ENCODE measurements at places on chromosomes 11 and 22.

DNA sequence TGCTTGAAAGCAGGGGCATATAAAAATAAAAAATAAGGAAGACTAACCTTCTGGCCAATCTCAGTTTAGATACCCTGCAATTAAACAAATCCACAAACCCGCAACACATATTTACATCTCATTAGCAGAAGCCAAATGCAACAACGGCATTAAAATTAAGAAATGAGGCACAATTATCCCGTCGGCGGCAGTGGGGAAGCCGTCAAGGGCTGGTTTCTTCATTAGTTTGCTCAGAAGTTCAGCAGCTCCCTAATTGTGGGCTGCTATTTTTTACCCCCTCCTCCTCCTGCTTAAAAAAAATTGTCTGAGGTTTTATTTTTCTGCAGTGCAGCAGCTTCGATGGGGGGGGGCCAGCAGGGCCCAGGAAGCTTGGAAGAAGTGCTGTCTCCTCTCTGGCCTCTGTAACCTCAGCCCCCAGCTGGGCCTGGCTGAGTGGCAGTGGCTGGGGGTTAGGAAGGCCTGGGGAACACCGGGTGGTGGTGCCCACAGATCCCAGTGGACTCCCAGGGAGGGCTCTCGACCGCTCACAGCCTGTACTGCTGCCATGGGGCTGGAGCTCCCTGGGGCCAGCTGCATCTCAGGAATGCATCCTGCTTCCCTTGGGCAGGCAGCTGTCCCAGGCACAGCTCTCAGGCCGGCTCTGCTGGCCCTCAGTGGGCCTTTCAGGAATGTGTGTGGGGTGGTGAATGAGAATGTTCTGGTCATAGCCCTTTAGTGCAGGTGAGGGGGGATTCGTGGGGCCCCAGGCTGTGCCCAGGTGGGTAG lies 148.7 kb upstream of the B3GAT1 start:
- DNase-seq = no peak

DNA sequence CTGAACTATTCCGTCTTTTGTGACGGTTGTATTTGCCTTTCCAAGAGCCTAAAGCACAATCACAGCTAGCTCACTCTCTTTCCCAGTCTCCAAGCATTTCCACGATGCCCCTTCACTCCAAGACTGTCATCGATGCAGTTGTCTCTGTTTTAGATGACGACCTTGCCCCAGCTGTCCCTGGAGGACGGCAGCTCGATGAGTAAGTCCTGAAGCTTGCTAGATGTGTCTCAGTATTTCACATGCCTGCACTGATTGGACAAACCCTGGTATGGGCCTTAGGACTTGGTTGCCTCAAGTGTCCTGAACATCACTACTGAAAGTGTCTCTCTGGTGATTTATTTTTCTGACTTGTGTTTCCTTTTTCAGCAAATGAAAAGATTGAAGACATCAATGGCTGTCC lies 129.9 kb downstream of the NAV2 start:
- DNase-seq = no peak

GRCh38 chr11:6733326-6734275 lies 38.2 kb downstream of the OR2AG2 start:
- DNase-seq = no peak

DNA sequence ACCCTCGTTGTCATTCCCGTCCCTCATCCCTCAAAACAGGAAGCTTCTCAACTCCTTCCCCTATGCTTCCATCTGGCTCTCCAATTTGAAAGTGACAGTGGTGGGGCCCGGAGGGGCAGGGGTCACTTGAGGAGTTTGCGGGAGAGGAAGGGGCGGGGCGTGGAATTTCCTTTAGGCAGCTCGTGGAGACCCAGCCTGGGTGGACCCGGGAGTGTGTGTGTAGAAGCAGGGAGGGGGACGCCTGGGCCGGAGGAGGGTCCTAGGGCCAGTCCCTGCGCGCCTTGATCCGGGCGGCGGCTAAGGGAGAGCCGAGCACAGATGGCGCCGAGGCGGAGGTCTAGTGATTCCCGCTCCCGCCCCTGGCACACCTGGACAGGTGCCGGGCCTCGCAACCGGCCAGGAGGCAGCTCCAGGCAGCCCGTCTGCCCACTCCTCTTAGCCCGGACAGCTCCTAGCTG lies 7.8 kb upstream of the PAX6 start:
- no peak for DNase-seq

DNA sequence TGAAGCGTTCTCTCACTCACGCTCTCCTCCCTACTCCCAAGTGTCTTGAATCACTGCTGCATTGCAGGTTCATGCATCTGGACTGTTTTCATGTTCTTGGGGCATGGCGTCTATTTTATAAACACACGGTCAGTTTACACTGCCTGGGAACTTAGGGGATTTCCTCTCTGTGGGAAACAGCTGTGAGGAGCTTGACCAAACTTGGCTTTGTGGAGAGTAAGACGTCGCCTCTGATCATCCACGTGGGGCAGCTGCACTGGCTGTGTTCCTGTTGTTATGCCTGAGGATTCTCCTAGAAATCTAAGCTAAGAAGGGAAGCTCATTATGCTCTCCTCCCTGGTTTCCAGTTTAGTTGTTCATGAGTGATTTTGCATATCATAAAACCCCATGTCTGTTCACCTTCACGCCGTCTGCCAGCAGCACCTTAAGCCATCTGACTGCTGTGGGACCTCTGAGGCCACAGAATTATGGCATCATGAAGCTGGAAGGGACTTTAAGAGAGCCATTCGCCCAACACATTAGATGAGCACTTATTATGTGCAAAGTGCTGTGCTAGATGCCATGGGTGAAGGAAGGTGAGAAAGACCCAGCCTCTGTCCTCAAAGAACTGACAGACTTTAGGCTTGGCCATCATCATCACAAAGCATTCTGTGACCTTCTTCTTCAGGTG lies 38.8 kb upstream of the POU2AF1 start:
- peak; percentile 18 for DNase-seq

DNA sequence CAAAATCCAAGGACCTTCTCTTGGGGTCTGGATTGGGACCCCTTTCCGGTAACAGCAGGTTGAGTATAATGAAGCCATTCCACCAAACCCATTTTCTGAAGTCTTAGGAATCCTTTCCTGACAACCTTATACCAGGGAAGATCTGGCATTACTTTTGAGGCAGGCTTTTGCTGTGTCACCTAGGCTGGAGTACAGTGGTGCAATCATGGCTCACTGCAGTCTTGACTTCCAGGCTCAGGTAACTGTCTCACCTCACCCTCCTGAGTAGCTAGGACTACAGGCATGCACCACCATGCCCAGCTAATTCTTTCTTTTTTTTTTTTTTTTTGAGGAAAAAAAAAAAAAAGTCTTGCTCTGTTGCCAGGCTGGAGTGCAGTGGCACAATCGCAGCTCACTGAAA lies 55.8 kb upstream of the TREH start:
- DNase-seq = no peak

GRCh38 chr11:108370990-108371389 lies 96.3 kb downstream of the C11orf65 start:
- no peak for DNase-seq

DNA sequence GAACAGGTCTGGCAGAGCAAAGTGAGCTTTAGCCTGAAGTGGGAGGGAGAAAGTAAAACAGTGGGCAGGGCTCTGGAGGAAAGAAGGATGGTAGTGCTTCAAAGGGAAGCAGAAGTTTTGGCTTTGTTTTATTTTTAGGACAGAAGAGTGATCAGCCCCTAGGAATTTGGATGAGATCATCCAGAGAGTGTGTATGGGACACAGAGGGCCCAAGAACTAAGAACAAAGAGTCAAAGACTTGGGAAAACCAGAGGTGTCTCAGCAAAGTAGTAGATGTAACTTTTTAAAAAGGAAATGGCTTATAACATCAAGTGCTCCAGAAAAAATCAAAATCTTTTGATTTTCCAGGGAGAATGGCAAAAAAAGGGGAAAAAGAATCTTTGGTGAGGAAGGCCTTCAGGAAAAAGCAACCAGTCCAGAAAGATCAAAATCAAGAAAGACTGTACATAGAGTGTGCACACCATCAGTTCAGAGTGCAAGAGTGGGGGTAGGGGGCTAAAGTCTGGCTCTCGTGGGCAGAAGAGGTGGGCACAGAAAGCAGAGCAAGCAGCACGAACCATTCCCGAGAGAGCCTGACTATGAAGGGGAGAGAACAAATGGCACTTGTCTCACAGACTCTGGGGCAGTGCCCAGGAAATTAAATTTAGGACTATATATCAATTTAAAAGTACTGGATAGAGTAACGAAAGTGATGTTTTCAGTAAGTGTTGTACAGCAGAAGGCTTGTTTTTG lies 30.0 kb downstream of the MAPK1 start:
- DNase-seq = peak; percentile 86

- DNase-seq = no peak
These were observed 35.2 kb upstream of the FIBIN start for GRCh38 chr11:26958702-26959049.

DNA sequence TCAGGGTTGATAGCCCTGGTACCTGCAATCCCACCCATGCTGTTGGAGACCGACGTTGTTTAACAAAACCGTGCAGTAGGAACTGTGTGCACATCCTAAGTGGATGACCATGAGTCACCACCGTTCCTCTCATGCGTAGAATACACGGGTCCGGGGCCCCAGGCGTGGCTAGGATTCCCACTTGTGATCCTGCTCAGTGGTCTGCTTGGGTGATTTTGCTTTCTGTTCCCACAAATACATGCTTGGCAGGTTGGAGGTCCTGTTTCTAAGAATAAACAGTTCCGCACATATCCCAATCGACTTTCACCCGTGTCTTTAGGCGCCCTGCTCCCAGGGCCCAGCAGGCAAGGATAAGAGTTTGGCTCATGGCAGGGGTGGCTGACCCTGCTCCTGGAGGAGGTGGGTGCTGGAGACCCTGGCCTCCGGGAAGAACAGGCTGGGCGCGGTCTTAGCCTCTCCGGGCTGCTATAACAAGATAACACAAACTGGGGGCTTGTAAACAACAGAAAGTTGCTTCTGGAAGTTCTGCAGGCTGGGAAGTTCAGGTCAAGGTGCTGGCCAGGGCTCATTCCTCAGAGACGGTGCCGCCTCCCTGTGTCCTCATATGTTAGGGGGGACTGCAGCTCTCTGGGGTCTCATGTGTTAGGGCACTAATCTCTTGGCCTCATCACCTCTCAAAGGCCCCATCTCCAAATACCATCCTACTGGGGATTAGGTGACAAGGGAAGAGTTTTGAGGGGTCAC lies 1028.3 kb downstream of the BRD1 start:
- DNase-seq = no peak

DNA sequence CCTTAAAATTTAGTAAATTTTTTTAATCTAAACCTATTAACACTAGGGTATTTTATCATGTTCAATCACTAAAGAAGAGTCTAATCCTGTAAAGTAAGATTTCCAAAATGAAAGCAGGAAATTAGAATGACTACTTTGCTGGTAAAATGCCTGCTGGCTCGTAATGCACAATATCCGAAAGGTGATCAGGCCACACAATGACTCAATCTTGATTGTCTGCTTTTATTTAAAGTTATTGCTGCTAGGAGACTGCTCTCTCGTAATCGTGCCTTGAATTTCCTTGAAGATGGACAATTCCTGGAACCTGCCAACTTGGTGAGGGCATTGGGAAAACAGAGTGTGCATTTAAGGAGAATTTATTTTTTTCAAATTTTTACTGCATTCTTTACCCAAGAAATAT lies 1786.5 kb upstream of the RAG2 start:
- no peak for DNase-seq

DNA sequence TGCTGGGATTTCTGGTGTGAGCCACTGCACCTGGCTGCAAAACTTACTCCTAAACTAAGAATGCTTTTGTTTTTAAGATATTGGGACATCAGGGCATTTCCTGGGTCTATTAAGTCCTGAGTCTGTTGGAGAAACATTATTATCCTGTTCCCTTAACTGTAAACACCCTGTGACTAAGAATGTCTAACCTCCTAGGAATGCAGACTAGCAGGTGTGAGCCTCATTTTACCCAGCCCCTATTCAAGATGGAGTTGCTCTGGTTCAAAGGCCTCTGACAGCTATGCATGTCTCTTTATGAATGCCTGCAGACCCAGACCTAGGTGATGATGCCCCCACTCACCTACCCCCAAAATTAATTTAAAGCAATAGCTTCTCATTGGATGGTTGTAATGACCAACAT lies 46.2 kb downstream of the DEPDC5 start:
- DNase-seq = no peak

- DNase-seq = no peak
These were observed 9.3 kb downstream of the PATE4 start for GRCh38 chr11:125842321-125842948.

DNA sequence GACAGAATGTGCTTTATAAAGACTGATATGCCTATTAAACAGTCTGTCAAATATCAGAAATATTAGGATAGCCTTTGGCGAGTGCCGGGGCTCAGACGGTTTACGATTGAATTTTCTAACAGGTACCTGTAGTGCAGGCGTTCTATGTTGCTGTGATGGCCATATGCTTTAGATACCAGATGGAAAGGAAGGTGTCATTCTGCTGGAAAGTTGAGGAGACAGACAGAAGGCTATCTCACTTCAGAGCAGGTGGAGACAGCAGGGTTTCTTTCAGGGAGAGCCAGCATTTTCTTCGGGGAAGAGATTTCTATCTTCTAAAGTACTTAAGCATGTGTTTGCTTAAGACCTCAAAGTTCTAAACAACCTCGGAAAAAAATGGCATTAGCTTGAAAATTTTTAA lies 415.4 kb downstream of the NTM start:
- DNase-seq = no peak

DNA sequence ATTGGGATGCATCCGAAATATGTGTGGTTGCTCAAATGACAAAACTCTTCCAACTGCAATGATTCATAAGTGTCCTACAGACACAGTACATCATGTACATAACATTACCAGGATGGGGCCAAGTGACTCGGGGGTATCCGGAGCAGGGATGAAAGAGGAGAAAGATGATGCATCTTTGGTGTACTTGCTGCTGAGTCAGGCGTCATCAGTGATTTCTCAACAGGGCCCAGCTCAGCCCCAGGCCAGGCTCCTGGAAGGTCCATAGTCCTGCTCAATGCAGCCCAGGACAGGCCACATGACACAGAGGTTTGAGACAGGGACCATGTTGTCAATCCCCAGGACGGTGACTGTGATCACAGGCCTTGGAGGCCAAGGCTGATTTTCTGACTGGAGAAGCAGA lies 59.3 kb downstream of the GGTLC2 start:
- no peak for DNase-seq

- peak; percentile 92 for DNase-seq
These were observed at the start of gene CDC42EP1 for GRCh38 chr22:37559901-37560607. CDC42EP1 (plus strand) TSS chr22:37560480; CDS start chr22:37566350, 5,870 bp downstream.

DNA sequence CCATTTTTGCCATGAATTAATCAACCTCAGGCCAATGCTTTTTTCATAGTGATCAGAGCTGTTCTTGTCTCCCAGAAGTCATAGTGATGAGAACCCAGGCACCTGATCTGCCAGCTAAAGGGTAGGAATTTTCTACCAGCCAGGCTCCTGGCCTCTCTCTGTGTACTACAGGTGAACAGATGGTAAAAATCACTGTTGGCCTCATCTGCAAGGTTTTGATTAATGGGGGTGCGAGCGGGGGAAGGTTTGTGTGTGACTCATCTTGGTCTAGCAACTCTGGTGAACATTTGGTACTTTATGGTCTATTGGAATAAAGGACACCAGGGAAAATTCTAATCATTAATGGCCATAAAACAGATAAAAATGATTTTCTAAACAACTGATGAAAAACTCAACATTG lies 14.4 kb upstream of the APOL4 start:
- DNase-seq = no peak

GRCh38 chr11:64535811-64536210 lies 55.2 kb upstream of the SLC22A12 start:
- DNase-seq = no peak

GRCh38 chr22:46090036-46090591 lies 60.2 kb upstream of the PPARA start:
- DNase-seq = no peak

GRCh38 chr22:48417225-48418070 lies 1410.2 kb downstream of the BRD1 start:
- no peak for DNase-seq
